ENCODE measurements at places on chromosomes 1 and 21.

DNA sequence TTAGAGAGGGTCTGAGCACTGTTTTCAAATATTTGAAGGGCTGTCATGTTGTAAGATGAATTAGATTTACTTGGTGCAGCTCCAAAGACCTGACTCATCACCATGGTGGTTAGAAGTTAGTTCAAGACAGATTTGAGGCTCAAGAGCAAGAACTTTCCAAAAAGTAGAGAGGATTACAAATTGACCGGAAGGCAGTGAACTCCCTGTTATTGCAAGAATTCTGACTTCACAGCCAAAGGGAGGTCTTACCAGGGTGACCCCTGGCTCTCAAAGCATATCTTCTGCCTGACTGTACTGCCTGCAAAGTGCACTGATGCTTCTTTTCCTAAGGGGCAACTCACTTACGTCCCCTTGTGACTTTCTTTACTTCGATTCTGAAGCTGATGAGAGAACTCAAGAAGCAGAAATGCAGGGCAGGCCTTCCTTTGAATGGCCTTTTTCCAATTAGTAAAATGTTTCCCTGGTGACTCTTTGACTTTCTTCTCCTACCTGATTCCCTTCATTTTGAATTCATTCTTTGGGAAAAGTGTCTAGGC lies 86.4 kb downstream of the NAV1 start:
- DNase-seq: peak; percentile 99

- DNase-seq: no peak
These were observed 2.8 kb downstream of the TARBP1 start for GRCh38 chr1:234476172-234476571.

GRCh38 chr1:162381383-162381782 lies at the start of gene C1orf226:
TSS of gene C1orf226 (plus strand) at chr1:162381728. CDS start at chr1:162381902, 174 bp downstream.
- DNase-seq: no peak

DNA sequence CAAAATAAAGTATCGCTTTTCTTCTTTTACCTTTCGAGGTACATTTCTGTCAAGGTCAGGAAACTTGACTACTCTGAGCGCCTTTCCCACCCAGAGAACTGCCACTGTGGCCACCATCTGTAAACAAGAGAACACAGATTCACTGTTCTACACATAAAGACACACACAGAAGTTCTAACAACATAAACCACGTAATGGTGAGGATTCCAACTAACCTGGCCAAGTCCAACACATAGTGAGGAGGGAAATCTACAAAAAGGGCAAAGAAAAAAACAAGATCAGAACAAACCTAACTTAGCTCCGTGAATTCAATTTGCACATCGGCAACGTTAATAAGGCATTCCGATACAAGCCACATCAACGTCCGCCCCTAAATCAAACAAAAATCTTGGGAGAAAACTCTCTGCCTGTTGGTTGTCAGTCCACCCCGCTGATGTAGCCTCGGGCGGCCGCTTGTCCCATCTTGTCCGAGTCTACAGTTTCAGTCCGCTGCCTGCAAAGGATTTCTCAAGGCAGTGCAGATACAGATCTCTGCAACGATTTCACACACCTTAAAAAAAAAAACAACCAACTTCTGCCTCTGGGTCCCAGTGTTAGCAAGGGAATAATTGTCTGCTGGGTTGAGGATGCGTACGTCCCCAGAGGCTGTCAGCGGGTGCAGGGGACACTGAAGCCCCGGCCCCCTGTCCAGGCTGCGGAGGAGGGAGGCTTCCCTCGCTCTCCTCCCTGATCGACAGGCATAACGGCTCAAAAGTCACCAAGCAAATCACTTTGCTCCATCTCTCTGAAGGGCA lies 1.0 kb downstream of the SLC35D1 start:
- peak; percentile 61 for DNase-seq

GRCh38 chr1:107919953-107920352 lies 45.0 kb downstream of the VAV3 start:
- no peak for DNase-seq

GRCh38 chr1:184937729-184938128 lies 36.6 kb downstream of the NIBAN1 start:
- no peak for DNase-seq

DNA sequence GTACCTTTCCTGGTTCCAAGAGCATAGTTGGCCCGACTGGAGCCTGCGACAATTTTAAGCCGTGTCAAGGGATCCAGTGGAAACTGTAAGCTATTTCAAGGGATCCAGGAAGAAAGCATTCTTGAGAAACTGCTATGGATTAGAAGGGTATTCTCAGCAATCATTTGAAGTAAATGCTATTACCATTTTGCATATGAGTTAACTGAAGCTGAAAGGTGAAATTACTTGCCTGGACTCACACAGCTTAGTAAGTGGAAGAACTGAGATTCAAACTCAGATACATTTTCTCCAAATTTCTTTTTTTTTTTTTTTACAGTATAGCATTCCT lies 589 bp downstream of the ZNF684 start:
- no peak for DNase-seq

Measured in iris pigment epithelial cell (primary cell).